Prostate gland (tissue), 2 donors: ENCODE measurements at places on chromosomes 6 and 20.
A peak's percentile ranks its signal among the peaks of the same experiment; 100 is the strongest.

DNA sequence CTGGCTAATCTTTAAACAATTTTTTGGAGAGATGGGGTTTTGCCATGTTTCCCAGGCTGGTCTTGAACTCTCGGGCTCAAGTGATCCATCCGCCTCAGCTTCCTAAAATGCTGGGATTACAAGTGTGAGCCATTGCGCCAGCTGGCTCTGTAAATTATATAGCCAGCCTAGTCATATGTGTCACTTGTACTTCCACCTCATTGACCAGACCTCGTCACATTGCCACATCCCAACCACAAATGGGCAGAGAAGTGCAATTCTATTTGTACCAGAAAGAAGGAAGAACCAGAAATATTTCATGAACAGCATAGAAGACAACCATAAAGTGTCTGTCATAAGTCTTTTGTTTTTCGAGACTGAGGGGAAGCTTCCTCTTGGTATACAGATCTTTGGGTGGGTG is 304.9 kb upstream of the RNF24 start:
- DNase-seq: no peak

GRCh38 chr20:55684578-55684977 is 320.7 kb downstream of the CBLN4 start:
- DNase-seq: no peak

- DNase-seq: no peak
Measured at GRCh38 chr6:72553531-72554511, 68.0 kb upstream of the KCNQ5 start.

DNA sequence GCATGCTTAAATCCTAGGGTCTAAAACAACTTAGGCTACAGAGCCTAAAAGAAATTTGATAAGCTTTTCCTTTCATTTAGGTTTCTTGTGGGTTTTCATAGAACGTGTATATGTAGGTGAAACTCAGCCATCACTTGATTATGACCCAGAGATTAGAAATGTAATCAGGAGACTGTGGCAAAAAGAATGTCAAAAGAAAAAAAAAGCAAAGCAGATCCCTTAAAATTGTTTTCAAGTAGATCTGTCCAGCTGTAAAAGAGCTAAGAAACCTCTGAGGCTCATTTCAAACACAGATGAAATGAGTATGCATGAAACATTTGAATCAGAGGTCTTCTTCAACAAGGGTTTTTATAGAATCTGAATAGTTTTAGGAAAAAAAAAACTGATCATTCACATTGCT is 341.3 kb upstream of the PRDM1 start:
- no peak for DNase-seq

- DNase-seq: no peak
Measured at GRCh38 chr20:34377072-34377847, 14.2 kb downstream of the ITCH start.

DNA sequence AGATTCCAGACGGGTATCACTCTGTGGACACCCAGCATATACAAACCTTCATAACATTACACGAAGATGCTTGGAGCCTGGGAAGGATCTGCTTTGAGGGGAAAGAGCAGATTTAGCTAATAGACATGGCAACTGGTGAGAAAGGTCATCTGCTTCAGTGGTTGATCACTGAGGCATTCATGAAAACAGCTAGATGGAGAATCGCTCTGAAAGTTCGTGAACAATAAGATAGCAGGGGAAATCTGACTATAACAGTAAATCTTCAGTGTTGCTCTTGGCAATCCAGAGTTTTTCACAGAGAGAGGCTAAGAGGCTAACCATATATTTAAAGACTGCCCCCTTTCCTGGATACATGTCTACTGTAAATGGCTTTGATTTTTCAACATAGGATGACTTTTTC is 245.3 kb downstream of the FARS2 start:
- DNase-seq: no peak

GRCh38 chr20:13510837-13511488 is 127.8 kb downstream of the TASP1 start:
- DNase-seq: no peak

GRCh38 chr6:17928514-17929430 is 58.7 kb downstream of the KIF13A start:
- no peak for DNase-seq

- DNase-seq: peak; percentile 43
Measured at GRCh38 chr6:169722362-169723199, 1.7 kb downstream of the PHF10 start.

DNA sequence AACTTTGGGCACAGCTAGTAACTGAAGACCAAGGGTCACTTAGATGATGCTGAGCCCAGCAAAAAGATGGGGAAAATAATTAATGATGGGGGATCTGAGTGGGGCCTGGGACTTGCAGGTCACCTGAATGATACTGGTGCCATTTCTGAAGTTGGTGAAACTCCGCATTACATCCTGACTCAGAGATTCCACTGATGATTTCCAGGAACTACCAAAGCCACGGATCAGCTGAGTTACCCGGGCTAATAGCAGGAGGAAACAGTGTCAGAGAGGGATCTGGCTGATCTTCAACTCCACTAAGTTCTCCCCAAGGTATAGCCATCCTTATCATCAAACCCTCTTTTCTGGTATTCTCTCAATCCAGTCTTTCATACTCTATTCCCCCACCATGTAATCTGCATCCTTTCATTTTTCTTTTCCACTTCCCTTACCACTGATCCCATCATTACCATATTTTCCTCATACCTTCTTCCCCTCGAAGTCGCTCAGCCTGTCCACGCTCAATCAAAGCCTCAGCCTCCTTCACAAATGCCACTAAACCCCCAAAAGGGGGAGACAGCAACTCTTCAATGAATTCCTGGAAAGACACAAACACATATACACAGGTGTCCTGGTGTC is 20.2 kb downstream of the VPS52 start:
- DNase-seq: no peak

GRCh38 chr6:163707387-163708355 is 293.2 kb downstream of the QKI start:
- DNase-seq: no peak

DNA sequence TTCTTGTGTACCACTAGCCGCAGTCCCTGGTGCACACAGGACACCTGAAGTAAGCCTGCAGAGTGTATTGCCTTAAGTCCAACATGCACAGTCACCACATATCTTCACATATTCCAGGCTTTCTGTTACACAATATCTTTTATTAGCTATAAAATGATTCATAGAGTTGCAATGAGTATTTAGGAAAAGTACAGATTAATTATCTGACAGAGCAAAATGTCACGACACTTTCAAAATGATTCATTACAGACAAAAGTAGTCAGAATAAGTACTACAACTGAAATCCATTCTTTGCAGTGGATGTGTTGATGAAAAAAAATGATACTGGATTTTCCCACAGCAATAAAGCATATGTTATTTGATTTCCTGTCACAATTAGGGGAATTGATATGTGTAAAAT is 199.5 kb upstream of the ASCC3 start:
- DNase-seq: no peak

DNA sequence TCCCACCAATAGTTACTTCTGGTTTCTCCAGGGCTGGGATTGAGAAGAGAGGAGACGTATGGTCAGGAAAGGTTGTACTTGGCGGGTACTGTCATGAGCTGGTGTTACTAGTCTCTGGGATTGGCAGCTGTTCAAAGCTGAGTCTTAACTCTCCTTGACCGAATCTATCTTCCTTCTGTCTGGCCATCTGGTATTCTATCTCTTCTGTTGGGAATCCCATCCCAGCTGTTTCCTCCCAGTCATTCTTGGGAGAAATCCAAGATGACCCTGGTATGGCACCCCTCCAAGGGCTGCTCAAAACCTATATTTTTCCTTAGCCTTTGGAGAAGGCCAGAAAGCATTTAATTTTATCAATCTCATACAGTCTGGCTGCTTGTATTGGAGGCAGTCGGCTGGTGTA is 287.0 kb upstream of the CHD6 start:
- DNase-seq: no peak

DNA sequence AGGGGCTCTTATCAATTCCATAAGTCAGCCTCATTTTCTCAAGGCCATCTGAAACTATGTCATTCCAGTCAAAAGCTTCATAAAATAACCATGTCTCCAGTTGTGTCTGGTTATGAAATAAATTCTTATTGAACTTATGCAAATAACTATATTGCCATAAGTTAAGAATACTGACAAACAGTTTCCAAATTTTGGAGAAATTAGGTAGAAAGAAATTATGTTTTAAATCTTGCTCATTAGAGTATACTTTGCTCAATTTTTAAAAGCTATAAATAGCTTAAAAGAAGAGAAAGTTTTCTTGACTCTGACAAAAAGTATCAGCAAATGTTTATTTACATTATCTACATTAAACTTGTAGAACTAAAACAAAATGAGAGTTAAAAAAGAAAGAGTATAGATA is 63.0 kb upstream of the MRAP2 start:
- no peak for DNase-seq

GRCh38 chr6:152273002-152273401 is 364.2 kb downstream of the SYNE1 start:
- no peak for DNase-seq

- DNase-seq: no peak
Measured at GRCh38 chr6:74182992-74183391, 487.0 kb downstream of the CD109 start.

- peak; percentile 79 for DNase-seq
Measured at GRCh38 chr6:110415086-110415916, at the start of gene DDO. Gene DDO, minus strand, starts transcription at chr6:110415575. Its CDS starts 2,113 bp downstream, at chr6:110413462.

GRCh38 chr6:144394210-144394609 is 109.1 kb downstream of the UTRN start:
- no peak for DNase-seq

DNA sequence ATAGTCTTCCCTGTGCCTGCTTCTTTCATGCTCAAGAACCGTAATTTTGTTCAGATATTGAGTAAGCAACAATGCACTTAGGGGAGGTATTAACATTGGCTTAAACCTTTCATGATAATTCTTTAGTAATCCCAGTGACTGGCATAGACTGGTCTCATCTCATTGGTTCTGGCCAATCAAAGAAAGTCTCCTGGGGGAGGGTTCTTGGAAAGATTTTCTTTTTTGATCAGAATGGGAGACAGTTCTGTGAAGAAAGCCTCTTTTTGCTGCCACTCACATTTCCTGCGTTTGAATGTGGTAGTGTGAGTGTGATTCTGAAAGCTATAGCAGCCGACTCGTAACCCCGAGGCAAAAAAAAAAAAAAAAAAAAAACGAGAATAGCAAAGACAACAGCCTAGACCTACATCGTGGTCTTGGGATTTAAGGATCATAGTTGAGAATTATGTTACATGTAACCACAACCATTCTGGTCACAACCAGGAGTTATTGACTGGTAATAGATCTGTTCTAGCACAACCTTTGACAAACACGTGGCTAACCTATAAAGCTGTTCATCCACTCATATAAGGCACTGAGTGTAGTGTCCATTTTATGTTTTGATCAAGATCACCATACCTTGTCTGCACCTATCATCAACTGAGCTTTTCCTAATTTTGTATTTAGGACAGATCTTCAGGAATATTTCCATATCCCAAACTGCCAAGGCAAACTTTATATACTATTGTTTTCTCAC is 15.1 kb upstream of the TMEM217 start:
- no peak for DNase-seq

DNA sequence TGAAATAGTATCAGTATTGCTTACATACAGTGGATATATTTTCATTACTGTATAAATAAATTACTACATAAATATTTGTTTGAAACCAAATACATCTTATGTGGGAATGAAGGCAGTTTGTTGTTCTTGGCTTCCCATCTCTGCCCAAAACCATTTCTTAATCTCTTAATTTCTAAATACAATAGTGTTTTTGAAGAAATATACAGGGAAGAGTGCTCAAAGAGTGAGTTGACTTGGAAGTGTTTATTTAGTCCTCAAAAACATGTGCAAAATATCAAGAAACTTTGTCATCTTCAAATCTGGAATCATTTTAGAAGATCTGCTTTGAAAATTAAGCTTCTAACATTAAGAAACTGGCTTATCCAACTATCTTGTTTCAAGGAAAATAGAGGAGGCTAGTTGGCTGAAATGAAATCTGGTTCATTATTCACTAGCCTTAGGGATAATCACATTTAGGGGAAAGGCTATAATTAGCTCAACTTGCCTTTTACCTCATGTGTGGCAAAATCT is 259.8 kb upstream of the FLRT3 start:
- no peak for DNase-seq
